Right cardiac atrium (tissue), 5 donors: ENCODE measurements at places on chromosomes 5 and 9. TPM values are rescaled to one million over a fixed set of nuclear protein-coding genes. Genes with fewer than 3 reads are reported as not detected.

FST gene
- polyA plus RNA-seq: 3.2 TPM

DNA sequence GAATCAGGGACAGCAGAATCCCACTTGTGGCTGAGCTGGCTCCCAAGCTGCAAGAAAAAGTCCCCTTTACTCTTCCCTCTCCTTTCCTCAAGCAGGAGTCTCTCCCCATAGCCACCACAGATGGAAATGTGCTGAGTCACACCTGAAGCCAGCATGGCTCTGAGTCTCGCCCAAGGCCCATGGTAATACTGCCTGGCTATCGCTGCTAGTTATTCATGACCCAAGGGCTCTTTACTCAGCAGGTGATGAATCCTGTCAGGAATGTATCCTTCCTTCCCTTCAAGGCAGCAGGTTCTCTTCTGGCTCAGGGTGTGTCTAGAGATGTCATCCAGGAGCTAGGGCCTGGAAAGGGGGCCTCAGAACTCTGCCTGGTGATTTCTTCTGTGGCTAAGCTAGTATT lies 403.3 kb upstream of the PTPRD start:
- no peak for DNase-seq

TRMT10B gene
- 3.3 TPM for polyA plus RNA-seq

- peak; percentile 74 for DNase-seq
Measured at GRCh38 chr9:88544245-88544644, 9.3 kb downstream of the NXNL2 start.

- peak; percentile 86 for DNase-seq
Measured at GRCh38 chr9:33106827-33107621, 30.6 kb upstream of the SMU1 start.

GRCh38 chr9:34524349-34524748 lies 1.6 kb upstream of the ENHO start:
- no peak for DNase-seq

- DNase-seq: no peak
Measured at GRCh38 chr9:84154320-84154719, 173.7 kb downstream of the RMI1 start.

GRCh38 chr5:131491749-131492148 lies 143.3 kb downstream of the RAPGEF6 start:
- DNase-seq: no peak

DNA sequence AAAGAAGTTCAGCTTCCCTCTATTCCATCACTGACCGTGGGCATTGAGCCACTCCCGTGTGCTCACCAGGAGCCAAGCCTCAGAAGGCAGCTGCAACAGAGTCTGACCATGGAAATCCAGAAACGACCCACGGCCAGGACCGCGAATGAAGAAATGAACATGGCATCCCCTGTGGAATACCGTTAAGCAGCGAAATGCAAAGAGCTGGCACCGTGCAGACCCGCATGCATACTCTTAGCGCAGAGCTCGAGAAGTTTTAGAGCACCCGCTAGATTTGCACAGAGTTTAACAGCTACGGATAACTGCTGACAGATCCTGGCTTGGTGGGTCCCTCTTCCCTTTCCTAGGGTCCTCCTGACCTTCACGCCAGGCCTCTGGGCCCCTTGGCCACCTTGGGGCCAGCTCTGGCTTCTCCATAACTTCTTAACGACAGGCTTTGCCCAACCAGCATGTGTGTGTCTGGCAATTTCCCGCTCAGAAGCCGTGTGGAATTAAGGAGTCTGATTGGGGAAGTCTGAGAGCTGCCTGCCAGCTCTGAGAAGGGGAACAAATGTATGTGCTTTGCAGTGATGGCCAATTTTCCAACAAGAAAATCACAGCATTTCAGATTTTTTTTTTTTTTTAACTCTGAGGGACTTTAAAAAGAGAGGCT lies 75.3 kb upstream of the COL5A1 start:
- DNase-seq: no peak

CKS2 gene
- 11.7 TPM for polyA plus RNA-seq
